HL-60 (cell line): ENCODE measurements at places on chromosomes 5 and 9.

GRCh38 chr5:56327809-56328208 is 94.7 kb upstream of the ANKRD55 start:
- no peak for DNase-seq

- DNase-seq = no peak
These were observed 125.4 kb downstream of the ANKRD18B start for GRCh38 chr9:33649463-33649862.

DNA sequence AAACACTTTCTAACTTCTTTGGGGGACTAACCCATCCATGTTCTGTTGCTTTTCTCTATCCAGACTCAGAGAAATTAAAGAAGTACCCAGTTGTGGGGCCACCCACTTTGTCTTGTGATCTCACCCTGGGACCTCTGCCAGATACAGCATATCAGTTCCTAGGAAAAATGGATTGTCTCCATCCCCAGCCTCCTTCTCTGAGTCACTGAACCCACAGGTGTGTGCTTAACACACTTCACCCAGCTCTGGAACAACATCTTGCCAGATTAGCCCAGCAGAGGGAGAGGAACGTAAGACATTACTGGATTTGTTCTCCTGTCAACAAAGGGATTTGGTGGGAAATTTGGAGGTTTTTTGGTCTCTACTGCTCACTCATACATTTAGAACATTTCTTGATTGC is 19.2 kb downstream of the FAM240B start:
- DNase-seq = no peak

- no peak for DNase-seq
These were observed 81.6 kb downstream of the PTCH1 start for GRCh38 chr9:95435074-95435728.

DNA sequence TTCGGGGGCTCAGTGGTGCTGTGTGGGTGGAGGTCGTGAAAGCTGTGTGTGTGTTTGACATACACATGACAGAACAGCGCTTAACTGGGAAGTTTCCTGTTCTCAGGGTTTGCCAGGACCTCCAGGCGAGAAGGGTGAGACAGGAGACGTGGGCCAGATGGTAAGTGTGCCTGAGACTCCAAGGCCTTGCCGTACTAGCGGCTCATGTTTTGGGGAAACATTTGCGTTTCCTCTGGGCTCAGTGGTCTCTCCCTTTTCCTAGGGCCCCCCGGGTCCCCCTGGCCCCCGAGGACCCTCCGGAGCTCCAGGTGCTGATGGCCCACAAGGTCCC is 68.3 kb upstream of the FCN2 start:
- no peak for DNase-seq

DNA sequence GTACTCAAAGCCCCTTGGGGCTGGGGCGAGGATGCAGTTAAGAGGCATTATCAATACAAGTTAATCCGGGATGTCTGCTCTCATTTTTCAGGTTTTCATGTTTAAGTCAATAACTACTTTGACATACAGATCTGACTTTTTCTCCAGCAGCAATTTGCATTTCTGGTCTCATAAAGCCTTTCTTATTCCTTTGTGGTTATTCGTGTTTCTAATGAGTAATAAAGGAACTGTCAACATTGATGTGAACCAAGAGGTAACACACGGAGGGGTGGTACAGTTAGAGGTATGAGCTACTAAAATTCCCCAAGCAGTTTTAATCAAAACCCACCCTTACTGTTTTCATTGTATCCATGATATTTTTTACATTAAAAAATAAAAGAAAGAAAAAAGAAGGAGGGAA is 138.0 kb upstream of the NFIB start:
- DNase-seq = no peak

- no peak for DNase-seq
These were observed 30.2 kb downstream of the BRINP1 start for GRCh38 chr9:119339056-119339455.

DNA sequence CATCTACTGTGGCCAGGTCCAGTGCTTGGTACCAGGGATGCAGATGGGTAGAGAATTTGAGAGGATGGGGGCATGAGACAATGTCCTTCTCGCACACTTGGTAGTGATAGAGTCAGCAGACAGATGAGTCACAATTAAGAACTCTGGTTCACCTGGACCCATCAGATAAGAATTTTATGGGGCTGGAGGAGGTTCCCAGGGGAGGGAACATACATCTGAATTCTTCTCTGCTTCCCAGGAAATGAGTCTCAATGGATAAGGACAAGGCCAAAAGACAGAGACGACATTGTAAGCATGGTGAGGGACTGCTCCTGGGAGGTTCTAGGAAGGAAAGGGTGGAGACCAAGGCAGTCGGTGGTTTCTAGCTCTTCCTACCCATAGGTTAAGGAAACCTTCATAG is 5.3 kb downstream of the SLC4A9 start:
- no peak for DNase-seq

DNA sequence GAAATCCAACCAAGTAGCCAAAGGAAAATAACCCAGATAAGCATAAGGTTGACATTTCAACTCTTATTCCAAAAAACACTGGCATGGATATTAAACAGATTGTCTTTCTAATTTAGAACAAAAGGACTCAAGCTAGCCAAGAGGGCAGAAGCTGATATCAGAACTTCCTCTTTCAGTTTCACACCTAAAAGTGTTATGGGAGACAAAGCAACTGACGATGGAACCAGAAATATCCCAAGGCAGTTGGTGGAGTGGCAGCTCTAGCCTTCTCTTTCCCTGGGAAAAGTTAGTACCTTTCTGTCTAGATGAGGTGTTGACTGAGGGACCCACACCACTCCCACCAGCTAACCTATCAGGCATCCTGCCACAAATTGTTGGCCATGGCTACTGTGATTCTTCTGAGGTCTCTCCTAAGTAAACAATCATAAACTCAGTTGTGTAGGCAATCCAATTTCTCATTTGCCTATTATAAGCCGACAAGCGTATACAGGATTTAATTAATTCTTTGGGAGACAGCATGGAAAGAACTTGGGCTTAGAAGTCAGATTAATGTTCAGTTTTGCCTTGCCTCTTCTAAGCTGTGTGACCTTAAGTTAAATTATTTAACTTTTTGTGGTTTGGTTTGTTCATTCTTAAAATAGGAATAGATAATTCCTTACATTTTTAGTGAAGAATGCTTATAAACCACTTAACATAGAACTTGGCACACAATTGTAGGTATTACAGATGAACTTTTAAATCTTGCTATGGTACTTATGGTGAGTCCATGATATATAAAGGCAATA is 110.9 kb upstream of the ADAMTSL1 start:
- no peak for DNase-seq

- DNase-seq = peak; percentile 68
These were observed at the start of gene TJP2 for GRCh38 chr9:69173891-69174615. TSS of gene TJP2 (plus strand) at chr9:69174277. CDS start at chr9:69174373, 96 bp downstream.

- no peak for DNase-seq
These were observed 127.1 kb downstream of the FBXL7 start for GRCh38 chr5:15627109-15627508.

DNA sequence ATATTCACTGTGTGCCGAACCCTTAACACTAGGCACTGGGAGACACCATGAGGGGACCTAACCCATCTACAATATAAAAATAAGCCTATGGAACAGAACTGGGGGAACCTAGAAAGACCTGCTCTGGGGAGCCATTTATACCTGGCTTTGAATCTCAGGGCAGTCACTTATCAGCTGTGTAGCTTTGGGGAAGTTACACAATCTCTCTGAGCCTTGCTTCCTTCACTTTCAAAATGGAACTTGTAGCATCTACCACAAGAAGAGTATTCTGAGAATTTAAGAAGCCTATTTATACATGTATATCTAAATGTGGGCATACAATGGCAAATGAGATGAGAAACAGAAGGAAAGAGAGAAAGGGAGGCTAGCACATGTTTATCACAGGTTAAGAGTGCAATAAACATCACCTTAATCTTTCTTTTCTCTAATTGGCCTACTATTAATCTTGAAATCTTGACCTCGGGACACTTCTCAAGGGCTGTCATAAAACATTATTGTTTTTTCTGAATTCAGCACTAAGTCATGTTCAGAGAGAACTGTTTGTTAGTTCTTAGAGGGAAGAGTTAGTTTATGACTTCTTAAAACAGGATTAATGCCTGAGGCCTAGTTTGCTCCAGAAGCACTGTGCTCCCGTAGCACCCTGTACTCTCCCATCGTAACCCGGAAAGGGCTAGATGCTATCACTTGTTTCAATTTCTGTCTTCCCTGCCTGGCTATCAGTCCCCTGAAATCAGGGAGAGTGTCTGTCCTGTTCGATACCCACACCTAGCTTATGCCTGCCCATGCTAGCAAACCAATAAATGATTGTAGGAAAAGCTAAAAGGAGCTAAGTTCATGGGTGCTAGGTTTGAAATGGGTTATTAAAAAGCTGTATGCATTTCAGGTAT is 606.4 kb upstream of the CLINT1 start:
- DNase-seq = no peak

GRCh38 chr5:10567121-10567591 is 3.3 kb downstream of the ANKRD33B start:
- DNase-seq = no peak

GRCh38 chr5:128825826-128826225 is 139.5 kb upstream of the SLC27A6 start:
- DNase-seq = no peak

- DNase-seq = no peak
These were observed 92.4 kb upstream of the LIFR start for GRCh38 chr5:38648703-38649291.

- no peak for DNase-seq
These were observed 223.1 kb upstream of the PAPPA start for GRCh38 chr9:115930472-115930871.

GRCh38 chr5:56698463-56699381 is 116.6 kb upstream of the MAP3K1 start:
- DNase-seq = no peak

DNA sequence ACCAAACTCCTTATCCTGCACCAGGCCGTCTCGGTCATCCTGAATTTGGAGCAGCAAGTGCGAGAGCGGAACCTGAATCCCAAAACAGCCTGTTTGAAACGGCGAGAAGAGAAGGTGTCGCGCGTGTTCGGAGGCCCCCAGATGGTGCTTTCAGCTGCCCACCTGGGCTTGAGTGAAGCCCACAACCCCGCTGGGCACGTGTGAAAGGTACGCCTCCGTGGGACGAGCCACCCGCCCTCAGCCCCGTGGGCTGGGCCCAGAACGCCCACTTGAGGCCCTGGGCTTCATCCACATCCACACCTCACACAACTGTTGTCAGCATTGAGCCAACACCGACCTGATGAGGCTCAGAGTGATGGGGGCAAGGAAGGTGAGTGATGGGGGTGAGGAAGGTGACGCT is 72.8 kb downstream of the INSL6 start:
- no peak for DNase-seq

GRCh38 chr5:65749956-65750355 is 28.0 kb downstream of the NLN start:
- DNase-seq = no peak

GRCh38 chr9:134267881-134268724 is 58.2 kb upstream of the RXRA start:
- peak; percentile 83 for DNase-seq

DNA sequence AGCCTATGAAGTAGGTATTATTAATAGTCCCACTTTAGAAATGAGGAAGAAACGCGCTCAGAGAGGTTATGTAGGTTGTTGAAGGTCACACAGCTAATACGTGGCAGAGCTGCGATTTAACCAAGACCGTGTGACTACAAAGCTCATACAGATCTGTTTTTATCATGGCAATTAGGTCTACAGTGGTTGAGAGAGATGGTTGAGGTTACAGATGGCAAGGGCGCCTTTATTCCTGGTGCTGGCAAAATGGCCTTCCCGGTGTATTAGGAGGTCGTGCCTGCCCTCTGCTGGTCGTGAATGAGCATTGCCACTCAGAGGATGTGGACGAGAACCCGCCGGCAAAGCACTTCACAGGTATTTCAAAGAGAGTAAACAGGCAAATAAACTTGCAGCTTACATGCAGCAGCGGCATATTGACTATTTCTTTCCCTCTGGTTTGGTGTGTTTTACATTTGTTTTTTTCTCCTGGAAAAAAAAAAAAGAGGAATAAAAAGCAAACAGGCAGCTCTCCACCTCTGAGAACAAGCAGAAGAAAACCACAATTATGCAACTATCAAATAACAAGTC is 65.3 kb upstream of the EGFLAM start:
- peak; percentile 60 for DNase-seq
